ENCODE measurements at places on chromosomes 6 and 20.

GRCh38 chr20:38214256-38215193 is 46.0 kb downstream of the KIAA1755 start:
- DNase-seq, result no peak

- DNase-seq, result no peak
Measured at GRCh38 chr6:96687121-96687520, 124.2 kb downstream of the FHL5 start.

- DNase-seq, result no peak
Measured at GRCh38 chr6:111658462-111659154, 52.9 kb upstream of the TRAF3IP2 start.

- no peak for DNase-seq
Measured at GRCh38 chr6:88459189-88459588, 293.0 kb upstream of the CNR1 start.

- DNase-seq, result no peak
Measured at GRCh38 chr6:90770778-90771177, 183.9 kb upstream of the MAP3K7 start.

DNA sequence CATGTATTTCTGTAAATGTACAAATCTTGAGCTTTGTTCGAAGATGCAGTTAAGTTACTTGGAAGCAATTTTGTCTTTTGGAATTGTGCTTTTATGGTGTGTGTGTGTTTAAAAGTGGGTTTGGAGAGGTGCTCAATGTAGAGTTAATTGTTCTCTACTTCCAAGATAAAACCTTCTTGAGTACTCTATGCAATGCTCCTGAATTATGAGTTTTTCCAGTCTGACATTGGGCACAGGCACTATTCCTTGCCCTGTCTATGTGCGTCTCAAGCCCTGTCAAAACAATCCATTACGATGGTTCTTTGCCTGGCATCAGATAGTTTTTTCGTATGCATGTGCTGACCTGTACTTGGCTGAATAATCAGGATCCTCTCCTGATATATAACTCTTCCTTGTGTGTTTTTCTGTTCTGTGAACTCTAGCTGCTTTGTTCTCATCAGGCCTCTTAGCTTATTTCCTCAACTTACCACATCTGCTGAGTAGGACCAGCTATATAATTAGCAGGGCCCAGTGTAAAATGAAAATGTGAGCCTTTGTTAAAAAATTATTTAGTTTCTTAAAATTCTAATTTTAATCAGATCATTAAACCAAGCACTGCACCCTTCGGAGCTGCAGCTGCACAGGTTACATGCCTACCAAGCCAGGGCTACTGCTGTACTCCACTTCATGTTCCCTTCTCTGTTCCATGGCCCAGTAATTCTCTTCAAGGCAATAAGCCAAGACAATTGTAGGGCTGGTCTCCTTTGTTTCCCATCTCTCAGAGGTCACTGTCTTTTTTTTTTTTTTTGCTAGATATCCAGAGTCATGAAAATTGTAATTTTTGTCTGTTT is 160.1 kb downstream of the ZFAND3 start:
- DNase-seq, result no peak

DNA sequence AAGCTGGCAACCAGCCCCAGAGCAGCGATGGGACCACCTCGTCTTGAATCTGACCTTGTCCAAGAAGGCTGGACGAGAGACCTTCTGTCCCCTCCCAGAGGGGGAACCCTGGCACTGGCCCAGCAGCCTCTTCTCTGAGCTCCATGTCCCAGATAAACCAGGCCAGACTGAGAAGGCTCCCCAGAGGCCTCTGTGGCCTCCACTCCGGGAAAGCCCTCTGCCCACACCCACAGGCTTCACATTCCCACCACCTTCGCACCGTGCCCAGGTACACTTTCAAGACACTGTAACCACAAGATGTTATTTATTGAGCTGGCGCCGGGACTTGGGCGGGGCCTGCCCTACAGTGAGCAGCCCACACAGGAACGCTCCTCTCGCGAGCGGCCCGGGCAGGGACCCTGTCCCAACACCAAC is 33.2 kb downstream of the ADA start:
- no peak for DNase-seq

DNA sequence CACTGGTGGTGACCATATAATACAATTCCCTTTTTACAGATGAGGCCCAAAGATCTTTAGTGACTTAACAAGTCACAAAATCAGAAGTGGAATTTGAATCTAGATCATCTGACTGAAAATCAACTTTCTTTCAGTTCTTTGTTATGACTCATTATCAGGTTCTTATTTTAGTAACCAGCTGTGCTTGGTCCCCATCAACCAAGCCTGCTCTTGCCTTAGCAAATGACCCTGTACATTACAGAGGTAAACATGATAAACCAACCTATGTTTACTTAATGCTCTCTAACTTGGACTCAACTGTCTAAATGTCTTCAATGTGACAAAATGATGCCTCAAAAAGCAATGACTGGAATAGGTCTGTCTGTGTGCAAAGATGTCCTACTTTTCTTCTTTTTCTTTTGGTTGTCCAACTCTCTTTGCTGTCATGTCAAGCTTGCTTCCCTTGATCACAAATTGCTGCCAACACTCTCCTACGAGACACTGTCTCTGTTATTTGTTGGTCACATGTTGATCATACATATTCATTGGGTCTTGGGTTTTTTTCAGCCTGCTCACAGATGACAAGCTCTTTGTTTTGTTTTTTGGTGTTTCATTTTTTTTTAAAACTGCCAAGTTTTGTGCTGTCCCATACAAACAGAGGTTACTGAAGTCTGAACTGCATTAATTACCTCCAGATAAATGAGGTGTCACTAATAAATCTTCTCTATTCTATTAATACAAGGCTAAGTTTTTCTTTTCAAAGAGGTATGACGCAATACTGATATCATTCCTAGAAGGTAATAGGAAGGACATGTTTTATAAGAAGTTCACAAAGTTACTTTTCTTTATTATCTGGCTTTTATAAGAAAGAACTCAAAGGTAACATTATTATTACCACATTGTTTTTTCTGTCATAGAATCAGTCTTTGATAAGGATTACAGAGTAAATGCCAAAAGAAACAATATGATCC is 62.2 kb upstream of the PLN start:
- no peak for DNase-seq

GRCh38 chr6:149182262-149182661 is 135.2 kb upstream of the TAB2 start:
- no peak for DNase-seq

DNA sequence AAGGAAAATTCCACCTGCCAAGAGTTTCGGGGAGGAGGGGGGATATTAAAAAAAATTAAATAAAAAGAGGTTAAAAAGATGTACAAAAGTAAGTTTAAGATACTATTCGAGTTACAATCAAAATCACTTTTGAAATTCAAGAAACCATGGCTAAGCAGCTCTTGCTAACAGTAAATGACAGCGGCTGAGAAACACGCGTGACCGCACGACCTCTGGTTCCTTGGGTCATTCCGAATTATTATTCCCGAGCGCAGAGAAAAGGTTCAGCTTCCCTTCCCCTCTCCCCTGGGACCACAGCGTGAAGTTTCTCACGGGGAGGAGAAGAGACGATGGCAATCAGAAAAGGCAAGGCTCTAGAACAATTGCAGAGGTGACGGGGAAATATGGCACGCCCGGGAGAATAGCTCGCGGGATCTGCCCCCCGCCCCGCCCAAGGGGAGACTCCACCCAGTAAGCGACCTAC is 496 bp downstream of the TMEM242 start:
- DNase-seq, result no peak

DNA sequence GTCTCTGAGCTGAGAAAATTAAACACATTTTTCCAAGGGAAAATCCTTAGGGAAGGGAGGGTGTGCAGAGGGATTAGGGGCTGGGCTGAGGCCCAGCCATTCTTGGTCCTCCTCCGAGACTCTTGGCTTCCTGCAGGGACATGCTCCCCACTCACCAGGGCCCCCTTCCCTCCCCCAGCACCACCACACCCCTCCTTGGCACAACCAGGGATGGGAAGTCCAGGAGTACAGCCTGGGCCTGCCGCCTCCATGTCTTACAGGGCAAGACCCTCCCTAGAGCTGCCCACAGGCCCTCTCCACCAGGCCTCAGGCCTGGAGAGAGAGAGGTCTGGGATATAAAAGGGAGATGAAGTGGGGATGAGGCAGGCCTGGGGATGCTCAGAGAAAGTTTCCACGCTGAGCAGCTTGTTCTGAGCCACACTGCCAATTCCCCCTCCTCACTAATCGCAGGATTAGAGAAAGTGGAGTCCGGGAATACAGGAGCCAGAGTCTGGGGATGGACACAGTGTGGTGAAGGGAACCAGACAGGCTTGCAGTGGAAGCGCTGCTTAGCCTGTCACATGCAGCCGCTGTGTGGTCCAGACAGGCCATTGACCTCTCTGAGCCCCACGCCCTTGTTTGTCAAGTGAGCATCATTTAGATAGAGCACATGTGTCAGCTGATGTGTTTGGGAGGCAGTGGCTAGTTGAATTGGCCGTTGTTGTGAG is 105.5 kb downstream of the MRPL14 start:
- no peak for DNase-seq

DNA sequence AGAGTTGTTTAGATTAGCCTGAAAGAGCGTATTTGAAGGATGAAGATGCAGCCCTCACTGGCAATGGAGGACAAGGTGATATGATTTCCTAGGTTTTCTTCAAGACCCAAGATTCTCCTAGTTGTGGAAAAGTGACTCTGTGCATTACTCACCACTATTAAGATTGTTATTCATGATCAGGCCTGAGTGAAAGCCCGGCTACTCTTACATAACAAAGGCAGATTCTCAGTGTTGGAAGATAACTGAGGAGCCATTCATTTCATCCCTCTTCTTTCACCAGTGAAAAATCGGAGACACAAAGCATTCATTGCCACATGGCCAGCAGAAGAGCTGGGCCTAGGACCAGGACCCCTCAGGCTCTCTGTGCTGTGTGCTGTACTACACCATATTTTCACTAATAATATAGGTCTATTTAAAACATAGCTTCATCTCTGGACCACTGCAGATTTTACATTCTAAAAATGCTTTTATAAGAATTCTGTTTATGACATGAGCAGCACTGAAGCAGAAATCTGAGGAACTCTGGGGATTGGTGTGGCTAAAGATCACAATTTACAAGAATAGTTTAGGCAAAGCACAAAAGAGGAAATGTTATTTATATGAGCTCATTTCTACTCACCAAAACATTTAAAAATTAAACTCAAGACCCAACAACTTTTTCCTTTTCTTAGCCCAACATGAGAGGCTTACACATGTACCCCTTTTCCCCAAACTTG is 181.9 kb upstream of the CCN2 start:
- DNase-seq, result peak; percentile 37

DNA sequence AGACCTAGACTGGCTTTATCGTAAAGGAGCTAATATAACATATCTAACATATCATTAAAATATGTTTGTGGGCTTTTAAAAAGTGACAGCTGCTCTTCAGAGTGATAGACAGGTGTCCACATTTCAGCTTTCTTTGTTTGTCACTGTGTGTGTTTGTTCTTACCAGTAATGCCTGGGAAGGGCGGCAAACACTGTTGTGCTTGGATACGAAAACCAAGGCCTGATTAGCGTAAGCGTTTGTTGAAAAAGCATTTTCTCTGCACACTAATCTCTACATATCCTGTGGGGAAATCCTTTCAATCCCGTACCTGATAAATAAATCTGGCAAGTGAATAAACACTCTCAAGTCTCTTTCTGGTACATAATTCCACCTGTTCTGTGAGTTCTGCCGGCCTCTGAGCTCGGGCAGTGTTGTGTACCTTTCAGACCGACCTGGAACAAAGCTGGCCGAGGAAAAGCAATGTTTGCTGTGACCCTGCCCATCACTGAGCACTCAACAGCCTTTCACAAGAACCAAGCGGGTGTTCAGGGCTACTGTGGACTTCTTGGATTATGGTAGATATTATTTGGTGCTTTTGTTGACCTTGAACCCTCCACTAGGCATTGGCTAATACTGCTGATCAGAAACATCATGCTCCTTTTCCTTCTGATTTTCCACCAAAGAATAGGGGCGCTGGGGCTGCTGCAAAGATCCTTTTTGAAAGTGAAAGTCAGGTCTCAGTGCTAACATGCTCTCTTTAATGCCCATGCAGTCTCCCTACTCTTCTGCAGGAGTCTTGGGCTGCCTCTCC is 100.4 kb downstream of the CD83 start:
- DNase-seq, result no peak

GRCh38 chr6:43146709-43147688 is 24.1 kb upstream of the SRF start:
- DNase-seq, result no peak

DNA sequence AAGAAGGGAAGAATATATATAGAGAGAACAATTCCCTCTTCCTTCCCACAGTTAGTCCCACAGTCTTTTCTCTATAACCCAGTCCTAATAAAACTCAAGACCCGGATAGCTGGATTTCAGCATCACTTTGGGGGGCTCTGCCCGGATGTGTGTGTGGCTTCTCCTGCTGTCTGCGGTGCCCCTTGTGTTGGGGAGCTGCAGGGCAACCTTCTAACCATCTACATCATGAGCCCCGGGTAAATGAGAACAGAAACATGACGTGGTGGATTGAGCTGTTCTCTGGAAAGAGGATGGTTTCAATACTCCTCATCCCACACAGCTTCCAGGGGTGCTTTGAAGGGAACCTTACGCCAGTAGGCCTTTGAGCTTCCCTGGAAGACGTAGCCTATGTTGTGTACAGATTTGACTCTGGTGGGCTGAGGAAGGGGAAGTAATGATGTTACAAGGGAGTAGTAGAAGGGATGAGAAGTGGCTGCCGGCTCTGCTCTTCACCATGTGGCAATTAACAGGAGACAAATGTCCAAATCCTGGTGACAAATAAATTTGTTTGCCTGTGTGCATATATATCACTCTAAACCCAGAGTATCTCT is 13.5 kb upstream of the PRDM1 start:
- DNase-seq, result no peak

DNA sequence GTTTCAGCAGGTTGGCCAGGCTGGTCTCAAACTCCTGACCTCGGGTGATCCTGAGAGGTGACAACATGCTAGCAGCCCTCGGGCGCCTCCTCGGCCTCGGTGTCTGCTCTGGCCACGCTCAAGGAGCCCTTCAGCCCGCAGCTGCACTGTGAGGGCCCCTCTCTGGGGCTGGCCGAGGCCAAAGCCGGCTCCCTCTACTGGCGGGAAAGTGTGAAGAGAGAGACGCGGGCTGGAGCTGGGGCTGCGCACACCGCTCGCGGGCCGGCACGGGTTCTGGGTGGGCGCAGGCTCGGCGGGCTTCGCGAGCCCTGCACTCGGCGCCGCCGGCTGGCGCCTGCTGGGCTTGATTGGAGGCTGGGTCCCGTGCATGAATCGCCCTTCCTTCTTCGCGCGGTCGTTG is 80.8 kb upstream of the RBM24 start:
- DNase-seq, result no peak

GRCh38 chr6:138593909-138594757 is 94.8 kb upstream of the NHSL1 start:
- no peak for DNase-seq
